Stimulated activated naive CD4-positive, alpha-beta T cell treated with Interleukin-2 at 50 U/mL for 16 hours (primary cell): ENCODE measurements at places on chromosomes 1 and 21.

DNA sequence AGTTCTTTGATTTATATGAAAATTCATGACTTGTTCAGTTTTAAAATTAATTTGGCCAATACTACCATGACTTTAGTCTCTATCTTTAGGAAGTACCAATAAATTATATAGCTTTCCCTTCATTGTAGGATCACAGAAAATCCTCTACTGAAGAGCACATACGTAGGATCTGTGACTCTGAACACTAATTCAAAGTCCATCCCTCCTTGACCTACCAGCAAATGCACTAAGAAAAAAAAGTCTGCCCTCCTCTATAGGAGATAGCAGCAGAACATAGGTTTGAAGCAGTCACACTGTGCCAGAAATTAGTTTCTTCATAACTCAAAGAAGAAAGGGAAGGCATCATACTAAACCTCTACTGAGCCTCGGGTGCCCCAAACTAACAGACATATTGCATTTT lies 16.5 kb downstream of the BRWD1 start:
- no peak for DNase-seq

GRCh38 chr1:94362466-94363058 lies 55.6 kb upstream of the ABCD3 start:
- DNase-seq: no peak

DNA sequence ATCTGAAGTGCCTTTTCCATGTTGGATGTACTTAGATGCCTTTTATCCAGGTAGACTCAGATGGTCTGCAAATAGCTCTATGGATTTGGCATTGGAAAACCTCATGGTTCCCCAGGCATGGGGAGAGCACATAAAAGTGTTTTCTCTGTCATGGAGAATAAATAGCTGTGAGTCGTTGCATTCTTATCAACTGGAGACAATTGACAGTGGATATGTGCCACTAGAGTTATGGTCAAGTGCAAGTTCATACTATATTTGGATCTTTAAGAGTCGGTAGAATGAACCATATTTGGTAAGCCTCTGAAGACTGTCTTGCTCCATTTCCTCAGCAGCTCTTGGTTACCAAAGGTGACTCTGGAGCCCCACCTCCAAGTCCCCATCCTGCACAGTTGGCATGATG lies 83.7 kb downstream of the ROR1 start:
- DNase-seq: no peak

DNA sequence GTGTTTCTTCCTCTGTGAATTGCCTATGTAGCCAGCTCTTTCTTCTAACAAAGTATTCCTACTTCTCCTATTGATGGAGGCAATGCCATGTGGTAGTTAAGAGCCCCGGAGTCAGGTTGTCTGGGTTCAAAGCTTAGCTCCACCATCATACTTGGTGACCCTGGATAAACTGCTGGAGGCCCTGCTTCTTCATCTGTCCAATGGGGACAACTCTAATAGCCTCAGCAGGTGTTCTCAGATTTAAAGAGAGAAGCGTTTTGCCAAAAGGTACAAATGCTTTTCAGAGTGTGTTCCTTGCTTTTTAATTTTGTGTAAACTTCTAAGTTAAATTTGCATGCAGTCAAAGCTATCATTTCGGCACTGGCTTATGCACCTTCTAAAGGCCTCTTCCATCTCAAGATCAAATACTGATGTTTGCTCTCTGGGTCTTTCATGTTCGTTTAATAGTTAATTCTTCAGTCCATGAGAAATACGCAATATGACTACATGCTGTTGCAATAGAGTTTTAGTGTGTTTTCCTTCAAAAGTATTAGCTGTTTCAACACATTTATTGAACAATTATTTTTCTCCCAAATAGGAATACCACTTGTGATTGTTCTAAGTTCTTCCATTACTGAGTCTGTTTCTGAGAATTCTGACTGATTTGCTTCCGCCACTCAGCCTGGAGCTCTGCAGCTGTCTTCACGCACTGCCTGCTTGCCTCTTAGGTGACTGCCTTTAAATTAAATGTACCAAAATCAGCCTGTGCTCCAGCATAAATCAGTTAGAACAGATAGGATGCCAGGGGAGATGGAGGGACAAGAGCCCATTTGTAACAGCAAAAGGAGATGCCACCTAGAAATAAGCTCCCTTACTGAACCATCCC lies 75.6 kb downstream of the CAPZB start:
- no peak for DNase-seq

GRCh38 chr1:67855961-67856360 lies 22.7 kb upstream of the GNG12 start:
- no peak for DNase-seq

DNA sequence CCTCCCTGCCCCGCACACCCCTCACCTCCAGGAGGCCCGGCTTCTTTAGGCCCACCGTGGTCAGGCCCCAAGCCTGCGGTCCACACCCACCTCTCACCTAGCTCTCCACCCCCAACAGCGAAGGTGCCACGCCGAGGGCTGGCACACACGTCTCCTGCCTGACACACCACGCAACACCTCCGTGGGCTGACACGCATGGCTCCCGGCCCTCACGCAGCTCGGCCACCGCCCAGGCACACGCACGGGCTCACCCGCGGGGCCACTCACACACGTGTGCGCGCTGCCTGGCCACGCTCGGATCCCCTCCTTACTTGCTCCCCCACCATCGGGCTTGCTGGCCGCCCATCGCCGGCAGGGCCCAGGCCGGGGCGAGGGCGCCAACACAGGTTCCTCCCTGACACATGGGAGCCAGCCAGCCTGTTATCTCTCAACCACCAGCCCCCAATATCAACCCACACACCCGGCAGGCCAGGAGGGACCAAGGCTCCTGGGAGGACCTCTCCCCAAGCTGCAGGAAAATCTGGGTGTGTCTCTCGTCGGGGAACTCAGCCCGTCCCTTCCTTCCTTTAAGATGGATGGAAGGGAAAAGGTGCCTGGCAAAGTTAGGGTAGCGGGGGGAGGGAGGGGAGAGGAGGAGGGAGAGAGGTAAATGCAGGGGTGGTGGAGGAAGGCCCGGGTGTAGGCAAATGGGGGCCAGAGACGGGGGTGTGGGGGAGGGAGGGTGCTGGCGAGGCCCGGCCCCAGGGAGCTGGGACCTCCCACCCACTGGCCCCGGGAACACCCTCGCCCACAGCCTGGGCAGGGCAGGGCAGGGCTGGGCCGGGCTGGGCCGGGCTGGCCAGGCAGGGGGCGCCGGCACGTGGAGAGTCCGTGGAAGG lies 546 bp downstream of the ELOVL1 start:
- DNase-seq: peak; percentile 65

GRCh38 chr1:174190691-174191199 lies 31.4 kb downstream of the RABGAP1L start:
- no peak for DNase-seq

GRCh38 chr21:19268686-19269085 lies 865.1 kb upstream of the TMPRSS15 start:
- DNase-seq: no peak

- DNase-seq: no peak
Observed at GRCh38 chr1:230905733-230906132, 37.4 kb upstream of the C1orf198 start.

DNA sequence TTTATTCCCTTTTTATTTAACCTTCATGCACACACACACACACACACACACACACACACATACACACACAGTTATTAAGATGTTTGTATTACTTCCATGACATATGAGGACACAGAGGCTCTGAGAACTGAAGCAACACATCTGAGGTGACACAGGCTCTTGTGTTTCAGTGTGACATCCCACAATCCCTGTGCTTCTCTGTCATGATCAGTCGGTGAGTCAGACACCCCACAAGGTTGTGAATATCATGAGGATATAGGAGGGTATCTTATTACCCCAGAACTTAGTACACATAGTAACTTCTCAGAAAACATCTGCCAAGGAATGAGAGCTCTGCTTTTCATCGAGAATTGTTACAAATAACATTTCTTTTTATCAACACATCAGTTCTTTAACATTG lies 459.3 kb downstream of the PLPP3 start:
- no peak for DNase-seq

DNA sequence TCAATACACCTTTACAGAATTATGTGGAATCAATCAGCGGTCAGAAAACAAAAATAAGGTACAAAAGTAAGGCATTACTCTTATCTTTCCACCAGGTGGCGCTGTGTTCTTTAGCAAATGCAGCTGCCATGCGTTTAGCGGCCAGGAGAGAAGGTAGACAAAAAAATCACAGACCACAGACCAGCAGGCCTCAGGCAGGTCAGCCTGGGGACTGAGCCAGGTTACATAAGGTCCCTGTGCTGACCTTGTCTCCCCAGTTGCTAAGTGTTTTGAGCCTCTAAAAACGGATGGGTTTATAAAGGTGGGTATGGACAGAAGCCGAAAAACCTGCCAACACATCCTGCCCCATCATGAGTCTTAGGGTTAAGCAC lies 2.8 kb downstream of the RGS16 start:
- peak; percentile 53 for DNase-seq
